ENCODE measurements at places on chromosomes 13 and 19.

GRCh38 chr19:2983351-2984214 is 6.2 kb downstream of the TLE6 start:
- DNase-seq, result no peak

- peak; percentile 73 for DNase-seq
These were observed 2.4 kb upstream of the NTN5 start for GRCh38 chr19:48674921-48675824.

DNA sequence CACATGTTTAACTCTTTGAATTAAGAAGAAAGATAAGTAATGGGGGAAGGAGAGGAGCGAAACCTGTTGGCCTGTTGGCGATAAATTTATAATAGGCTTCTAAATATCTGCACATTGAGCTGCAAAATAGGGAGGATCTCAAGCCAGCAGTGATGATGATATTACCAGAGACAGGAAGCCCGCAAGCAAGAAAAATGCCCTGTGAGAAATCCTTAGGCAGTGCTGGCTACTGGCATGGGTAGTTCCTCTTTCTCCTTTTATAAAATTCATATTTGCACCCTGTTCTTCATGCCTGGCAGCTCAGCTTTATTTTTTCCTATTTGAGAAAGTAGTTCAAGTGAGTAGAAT is 858 bp upstream of the USP12 start:
- DNase-seq, result peak; percentile 58

DNA sequence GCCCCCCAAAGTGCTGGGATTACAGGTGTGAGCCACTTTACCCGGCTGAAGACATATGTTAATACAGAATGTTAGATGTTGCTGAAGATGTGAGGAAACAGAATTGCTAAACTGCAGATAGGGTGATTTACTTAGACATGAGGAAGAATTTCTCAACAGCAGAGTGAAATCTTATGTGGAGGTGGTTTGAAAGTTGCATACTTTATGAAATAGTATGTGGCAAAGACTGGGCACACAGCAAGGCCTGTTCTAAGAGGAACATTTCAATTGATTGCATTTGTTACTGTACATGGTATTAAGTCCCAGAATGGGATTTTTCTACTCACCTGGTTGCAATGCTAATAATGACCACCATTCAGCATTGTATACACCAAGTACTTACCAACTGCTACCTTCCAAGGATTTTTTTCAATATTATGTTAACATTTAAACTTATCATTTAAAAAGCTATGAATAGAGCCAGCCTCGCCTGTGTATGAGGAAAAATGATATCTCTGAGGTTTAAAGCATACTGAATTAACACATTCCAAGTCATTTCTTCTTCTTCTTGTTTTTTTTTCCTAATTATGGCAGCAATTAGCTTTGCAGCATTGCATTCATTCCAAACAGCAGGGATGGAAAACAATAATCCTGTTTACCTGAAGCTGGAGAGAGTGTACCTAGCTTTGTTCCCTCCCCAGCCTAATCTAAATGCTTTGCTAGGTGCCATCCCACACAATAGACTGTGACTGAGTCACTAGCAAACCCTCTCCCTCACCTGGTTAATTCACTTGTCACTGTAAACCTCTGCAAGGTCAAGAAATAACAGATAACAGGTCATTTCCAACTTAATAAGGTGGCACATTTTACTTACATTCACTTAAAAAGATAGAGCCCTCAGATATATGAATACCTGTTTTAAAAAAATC is 19.4 kb upstream of the KLF5 start:
- no peak for DNase-seq

GRCh38 chr13:95404141-95404882 is 103.1 kb upstream of the ABCC4 start:
- peak; percentile 72 for DNase-seq

DNA sequence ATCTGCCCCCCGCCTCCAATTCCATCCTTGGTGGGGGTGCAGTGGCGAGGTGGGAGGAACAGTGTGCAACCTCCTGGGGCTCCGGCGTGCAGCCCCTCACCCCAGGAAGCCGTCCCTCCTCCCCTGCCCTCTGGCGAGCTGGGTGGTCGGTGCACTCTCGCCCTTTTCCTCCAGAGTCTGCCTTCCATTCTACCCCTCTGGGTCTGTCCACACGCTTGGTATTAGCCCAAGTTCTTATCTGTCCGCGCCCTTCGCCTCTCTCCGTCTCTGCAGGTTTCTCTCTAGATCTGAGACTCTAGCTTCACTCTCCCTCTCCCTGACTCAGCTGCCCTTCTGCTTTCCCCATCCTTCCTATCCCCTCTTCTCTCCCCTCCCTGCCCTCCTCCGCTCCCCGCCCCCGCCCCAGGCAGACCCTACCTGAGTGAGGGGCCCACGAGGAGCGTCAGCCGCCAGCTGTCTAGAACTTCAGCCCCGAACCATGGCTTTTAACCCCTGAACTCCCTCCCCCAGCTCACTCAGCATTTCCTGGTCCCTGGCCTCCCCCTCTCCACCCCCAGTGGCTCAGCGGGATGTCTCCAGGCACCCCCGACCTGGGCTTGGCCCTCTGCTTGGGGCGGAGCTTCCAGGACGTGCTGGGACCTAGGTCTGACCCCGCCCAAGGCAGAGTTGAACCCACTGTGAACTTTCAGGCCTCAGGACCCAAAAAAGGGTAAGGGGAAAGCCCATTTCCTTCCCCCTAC is 499 bp upstream of the KLK13 start:
- DNase-seq, result no peak

DNA sequence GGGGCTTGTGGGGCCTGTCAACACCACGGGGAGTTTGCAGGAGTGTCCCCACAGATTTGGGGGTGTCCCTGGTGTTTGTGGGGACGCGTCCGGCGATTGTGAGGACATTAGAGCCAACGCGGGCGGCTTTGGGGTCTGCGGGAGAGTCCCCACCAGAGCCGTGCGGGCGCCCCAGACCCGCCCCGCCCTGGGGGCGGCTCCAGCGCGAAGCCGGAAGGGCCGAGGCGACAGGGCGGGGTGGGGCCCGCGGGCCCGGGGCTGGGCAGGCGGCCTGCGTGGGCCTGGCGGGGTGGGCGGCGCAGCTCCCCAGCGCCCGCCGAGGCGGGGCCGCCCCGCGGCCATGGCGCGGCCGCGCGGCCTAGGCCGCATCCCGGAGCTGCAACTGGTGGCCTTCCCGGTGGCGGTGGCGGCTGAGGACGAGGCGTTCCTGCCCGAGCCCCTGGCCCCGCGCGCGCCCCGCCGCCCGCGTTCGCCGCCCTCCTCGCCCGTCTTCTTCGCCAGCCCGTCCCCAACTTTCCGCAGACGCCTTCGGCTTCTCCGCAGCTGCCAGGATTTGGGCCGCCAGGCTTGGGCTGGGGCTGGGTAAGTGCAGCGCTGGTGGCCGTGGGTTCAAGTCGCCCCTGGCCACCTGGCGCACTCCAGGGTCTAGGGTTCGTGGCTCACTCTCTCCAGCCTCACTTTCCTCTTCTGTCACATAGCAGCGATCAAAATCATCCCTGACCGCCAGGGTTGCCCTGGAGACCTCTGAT is 10.3 kb downstream of the PDE4A start:
- no peak for DNase-seq

DNA sequence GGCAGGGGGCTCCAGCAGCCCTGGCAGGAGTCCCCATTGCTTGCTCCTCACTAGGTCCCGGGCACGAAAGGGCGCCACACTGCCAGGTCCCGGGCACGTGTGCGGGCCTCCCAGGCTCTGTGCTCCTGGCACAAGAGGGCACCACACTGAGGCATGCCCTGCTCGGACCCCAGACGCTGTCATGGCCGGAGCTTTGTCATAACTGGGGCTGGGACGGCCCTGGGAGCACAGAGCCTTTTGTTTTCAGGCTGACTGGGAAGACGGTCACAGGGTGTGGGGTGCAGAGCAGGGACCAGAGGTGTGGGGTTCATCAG is 7.4 kb downstream of the BSG start:
- DNase-seq, result no peak

DNA sequence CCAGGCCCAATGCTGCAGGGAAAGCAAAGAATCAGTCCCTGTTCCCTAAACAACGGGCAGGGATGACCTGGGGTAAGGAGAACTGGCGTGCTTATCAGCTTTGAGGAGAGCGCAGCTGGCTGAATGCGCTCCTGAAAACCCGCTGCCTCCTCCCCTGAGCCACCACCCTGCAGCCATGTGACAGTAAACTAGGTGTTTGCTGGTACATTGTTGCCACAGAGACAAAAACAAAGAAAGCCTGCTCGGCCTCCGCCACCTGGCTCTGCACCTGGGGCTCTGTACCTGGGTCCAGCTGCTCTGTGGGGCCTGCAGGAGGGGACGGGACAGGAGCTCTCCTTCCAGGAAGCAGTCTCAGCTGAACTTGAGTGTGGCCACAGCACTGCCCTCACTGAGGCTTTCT is 21.8 kb downstream of the MCF2L start:
- DNase-seq, result no peak

GRCh38 chr19:55546822-55547614 is 1.7 kb upstream of the SBK3 start:
- peak; percentile 83 for DNase-seq

DNA sequence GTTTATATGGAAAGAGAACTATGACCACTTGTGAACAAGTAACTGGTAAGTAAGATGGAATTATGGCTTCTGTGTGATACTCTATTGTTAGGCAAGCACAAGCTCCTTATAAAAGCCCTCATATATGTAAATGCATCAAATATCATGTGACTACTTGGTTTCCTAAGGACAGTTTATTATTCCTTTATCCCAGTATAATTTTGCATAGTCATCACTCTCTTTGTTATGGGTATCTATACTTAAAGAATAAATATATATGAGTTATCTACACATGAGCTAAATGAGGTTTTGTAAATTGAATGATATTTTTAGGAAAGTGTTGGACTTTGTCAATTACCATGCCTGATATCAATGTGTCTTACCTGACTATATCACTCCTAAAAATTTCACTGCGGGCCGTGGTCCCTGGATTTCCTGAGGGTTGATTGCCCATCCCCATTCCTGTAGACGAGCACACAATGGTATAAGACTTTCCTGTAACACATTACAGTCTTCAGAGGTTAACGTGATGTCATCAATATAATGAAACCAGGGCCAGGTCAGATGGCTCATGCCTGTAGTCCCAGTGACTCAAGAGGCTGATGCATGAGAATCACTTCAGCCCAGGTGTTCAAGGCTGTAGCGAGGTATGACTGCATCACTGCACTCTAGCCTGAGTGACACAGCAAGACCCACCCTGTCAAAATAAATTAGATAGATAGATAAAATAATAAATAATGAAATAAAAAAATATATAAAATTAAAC is 20.7 kb downstream of the ZNF844 start:
- no peak for DNase-seq

GRCh38 chr13:65844266-65844841 is 1385.8 kb downstream of the PCDH9 start:
- DNase-seq, result no peak

- no peak for DNase-seq
These were observed 369.2 kb downstream of the GPC5 start for GRCh38 chr13:91767651-91768050.

- no peak for DNase-seq
These were observed 5.1 kb downstream of the UNC13A start for GRCh38 chr19:17683078-17683477.

GRCh38 chr19:41416194-41416674 is 10.9 kb downstream of the B3GNT8 start:
- DNase-seq, result no peak

GRCh38 chr19:2756921-2757881 is 17.4 kb upstream of the SLC39A3 start:
- no peak for DNase-seq

DNA sequence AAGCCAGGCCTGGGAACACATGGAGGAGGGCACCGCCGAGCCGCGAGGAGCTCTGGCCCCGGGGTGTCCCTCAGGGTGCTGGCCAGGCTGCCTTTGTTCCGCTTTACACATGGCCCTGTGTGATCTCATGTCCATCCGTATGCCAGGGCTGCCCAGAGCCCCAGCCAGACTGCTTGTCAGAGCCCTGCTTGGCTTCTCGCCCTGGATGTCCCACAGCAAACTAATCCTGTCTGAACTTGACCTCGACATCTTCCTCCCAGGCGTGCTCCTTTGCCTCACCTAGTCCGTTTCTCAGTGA is 14.3 kb downstream of the BCKDHA start:
- DNase-seq, result no peak

DNA sequence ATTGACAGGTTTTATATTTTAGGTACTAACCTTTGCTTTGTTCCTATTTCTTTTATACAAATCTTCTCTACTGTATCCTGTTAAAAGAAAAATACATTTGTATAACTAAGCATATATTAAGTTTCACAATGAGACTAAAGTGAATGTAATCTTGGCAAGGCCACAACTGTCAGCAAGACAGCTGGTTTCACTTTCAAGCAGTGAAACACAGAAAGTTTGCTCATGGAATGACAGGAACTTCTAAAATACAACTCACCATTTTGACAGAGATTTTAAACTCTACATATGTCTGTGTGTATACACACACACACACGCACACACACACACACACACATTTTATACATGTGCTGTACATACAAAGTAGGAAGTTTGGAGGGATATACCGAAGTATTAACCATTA is 53.3 kb downstream of the PARP4 start:
- DNase-seq, result peak; percentile 48

- no peak for DNase-seq
These were observed 12.2 kb upstream of the SELENOW start for GRCh38 chr19:47766359-47766620.

GRCh38 chr19:35314031-35314430 is 15.0 kb upstream of the CD22 start:
- no peak for DNase-seq

GRCh38 chr19:28586474-28586873 is 626.5 kb downstream of the UQCRFS1 start:
- no peak for DNase-seq

- DNase-seq, result no peak
These were observed 318.7 kb upstream of the NBEA start for GRCh38 chr13:34623331-34623730.

DNA sequence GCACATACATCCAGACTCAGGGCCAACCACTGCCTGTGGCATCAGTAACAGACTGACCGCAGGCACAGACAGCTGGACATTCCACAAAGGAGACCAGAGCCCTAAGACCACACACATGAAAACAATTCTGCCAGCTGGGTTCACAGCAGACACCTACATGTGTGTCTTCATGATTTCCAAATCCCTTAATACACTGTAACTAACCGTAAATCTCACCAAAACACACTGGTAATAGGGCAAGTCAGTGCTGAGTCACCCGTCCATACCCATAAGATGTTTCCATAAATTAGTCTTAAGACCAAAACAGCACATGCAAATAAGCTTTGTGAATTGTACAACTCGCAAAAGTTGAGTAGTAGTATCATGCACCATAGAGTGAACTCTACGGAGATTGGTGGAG is 65.4 kb downstream of the TUBGCP3 start:
- DNase-seq, result no peak

DNA sequence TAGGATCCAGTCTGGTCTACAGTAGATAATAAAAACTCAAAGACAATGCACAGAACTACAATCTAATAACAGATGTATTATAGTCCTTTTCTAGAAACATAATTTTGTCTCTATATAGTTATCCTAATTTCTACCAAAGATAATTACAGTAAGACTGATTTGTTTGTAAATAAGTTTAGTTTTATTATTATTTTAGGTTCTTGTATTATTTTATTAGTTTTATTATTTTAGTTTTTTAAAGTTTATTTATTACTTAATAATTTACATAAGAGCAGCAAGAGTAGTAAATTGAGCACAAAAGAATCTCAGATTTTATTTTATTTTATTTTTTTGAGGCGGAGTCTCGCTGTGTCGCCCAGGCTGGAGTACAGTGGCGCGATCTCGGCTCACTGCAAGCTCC is 22.3 kb upstream of the ZNF227 start:
- no peak for DNase-seq
